ENCODE measurements at places on chromosomes 6 and 20.

DNA sequence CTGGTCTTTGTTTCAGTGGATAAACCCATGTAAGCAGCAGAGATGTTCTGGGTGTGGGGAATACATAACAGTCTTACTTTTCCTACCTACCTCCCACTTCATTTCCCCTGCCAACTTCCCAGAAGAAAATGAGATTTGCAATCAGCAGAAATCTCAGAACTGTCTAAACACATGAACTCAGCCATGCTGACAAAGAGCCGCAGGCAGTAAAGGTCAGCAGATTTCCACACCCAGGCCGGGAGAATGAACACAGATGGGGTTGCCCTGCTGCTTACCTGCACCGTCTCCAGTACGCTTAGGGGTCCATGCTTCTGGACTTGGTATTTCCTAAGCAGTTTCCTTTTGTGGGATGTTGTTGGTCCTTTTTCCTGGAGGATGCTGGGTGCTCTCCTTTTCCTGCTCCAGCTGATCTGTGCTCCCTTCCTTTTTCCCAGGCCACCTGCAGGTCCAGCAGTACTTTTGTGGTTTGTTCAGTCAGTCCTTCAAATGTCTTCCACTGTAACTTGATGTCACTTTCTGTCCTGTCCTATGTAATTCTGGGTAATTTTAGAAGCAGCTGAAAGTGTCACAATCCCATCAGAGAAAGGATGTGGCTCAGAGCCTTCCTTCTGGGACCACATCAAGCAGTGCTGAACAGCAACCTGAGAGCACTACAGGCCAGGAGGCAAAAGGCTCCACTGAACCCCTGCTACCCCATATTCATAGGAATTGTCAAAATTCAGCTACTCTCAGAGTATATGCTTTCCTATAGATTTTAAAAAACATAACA lies 129.0 kb downstream of the CEP57L1 start:
- no peak for DNase-seq

DNA sequence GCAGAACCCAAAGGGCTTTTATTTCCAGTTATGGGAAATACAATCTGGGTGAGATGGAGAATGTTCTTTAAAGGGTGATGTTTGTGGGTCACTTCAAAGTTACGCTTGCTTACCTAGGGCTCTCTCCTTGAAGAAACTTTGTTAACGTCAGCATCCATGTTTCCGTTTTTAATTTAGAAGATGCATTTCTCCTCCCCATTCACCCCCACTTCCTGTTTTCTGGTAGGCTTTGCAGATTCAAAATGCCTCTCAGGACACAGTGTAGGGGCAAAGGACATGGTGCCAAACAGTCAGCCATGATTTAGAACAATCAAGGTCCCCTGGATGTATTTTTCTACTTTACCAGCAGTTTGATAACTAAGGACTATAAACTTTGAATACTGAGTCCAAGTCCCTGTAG lies 49.5 kb downstream of the RPS12 start:
- DNase-seq: no peak

DNA sequence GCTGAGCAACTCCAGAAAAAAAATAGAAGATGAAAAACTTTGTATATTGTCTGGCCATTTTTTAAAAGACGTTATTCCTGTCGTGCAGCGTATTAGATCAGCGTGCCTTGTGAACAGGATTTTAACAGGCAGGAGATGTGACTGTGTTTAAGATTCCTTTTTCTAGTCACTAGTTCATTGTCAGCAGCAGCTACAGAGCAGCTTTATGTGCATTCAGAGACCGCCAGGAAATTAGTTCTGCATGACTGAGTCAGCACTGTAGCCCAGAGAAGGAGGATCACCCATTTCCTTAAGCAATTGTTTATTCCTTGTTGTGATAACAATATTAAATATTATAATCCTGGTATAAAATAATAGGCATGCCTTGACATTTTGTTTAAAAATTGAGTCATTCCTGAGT lies 75.4 kb upstream of the ADGRB3 start:
- DNase-seq: no peak

DNA sequence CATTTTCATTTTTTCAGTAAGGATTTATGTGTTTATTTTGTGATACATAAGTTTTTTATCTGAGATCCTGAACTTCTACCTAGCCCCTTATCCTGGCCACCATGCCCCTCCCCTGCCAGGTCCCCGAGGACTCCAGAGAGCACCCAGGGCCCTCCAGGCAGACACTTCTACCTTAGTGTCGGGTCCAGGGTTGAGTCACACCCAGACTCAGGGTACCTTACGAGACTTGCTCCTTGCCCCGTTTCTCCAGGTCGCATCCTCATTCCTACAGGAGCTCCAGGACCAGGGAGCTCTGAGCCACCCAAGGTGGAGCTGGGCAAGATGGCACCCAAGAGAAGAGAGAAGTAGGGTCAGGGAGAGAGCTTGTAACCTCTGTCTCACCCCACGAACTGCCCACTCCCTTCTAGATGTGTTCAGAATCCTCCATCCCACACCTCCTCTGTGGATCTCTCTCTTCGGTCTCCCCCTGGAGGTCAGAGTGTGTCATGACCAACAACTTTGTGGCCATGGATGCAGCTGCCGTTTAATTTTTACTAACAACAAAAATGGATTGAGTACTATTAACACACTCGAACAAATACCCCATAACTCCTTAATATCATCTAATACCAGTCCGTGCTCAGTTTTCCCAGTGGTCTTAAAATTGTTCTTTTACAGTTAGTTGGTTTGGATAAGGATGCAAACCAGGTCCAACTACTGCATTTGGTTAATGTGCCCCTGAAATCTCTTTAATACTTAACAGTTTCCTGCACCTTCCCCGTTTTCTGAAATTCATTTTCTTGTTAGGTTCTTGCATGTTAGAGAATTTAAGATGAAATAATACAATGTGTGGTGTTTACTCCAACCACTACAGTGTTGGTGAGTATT lies 130.6 kb upstream of the INSM1 start:
- peak; percentile 82 for DNase-seq

- peak; percentile 85 for DNase-seq
These were observed at the start of gene BEND6 for GRCh38 chr6:56954403-56955170. BEND6 (plus strand) TSS chr6:56955107; CDS start chr6:56981811, 26,704 bp downstream.

GRCh38 chr6:3023663-3024483 lies 24.2 kb downstream of the NQO2 start:
- DNase-seq: peak; percentile 84

DNA sequence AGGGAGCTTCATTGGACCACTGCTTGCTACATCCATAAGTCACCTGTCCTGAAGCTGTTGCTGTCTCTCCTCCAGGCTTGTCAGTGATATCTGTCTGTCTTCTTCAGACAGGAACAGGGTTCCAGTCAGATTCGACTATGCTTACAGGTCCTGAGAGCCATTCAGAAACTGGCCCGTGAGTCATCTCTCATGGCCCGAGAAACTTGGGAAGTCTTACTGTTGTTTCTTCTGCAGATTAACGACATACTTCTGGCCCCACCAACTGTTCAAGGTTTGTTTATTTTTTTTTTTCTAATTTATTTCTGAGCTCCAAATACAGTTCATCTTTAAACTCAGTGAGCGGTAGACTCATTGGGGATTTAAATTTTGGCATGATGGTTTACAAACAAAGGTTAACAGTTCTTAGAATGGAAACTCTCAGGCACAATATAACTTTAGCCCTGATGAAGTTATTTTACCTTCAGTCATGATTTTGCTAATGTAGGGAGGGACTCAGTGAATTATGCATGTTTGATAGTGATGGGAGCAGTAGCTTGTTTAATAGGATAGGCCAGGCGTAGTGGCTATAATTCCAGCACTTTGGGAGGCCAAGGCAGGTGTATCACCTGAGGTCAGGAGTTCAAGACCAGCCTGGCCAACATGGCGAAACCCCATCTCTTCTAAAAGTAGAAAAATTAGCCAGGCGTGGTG lies 24.7 kb downstream of the RALGAPB start:
- no peak for DNase-seq

DNA sequence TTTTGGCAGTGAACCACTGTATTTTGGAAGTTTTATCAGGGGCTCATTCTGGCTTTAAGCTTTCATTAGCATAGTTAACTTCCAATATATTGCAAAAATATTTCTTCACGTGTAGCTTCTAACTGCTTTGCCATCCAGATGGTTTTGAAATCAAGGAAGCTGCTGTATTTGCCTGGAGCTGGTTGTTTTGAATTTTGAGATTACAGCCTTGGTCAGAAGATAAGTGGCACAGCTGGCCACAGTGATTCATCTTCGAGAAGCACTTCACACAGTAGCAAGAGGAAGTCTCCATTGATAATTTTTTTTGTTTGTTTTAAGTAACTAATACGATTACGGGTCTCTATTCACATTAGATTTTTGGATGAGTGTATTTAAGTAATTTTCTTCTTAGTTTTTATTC lies 3.8 kb downstream of the APCDD1L start:
- DNase-seq: no peak

DNA sequence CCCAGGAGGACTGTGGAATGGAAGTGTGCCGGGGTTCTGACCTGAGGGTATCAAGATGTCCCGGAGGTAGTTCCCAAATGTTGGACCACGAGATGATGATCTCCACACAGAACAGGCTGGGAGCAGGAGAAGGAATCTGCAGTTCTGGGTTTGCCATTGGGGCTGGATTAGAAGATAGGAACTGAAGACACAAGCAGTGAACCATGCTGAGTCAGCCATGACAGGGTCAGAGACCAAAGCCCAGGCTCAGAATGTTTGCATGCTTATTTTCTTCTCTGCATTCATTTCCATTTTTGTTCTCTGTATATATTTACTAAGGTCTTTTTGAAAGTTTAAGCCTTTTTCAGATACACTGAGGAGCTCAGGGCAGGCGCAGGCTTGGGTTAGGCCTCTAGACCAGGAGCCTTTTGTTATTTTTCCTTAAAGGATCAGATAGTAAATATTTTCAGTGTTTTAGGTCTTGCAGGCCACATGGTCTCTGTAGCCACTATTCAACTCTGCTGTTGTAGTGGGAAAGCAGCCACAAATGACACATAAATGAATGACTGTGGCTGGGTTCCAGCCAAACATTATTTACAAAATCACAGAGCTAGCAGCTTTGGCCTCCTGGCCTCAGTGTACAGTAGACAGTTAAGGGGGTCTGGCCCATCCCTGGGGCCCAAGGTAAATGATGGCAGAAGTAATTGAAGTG lies 28.5 kb downstream of the SLC35D3 start:
- DNase-seq: no peak

- DNase-seq: peak; percentile 73
These were observed 4.0 kb upstream of the SPATS1 start for GRCh38 chr6:44338228-44339122.

GRCh38 chr6:7249391-7249790 lies 63.6 kb downstream of the SSR1 start:
- DNase-seq: no peak

DNA sequence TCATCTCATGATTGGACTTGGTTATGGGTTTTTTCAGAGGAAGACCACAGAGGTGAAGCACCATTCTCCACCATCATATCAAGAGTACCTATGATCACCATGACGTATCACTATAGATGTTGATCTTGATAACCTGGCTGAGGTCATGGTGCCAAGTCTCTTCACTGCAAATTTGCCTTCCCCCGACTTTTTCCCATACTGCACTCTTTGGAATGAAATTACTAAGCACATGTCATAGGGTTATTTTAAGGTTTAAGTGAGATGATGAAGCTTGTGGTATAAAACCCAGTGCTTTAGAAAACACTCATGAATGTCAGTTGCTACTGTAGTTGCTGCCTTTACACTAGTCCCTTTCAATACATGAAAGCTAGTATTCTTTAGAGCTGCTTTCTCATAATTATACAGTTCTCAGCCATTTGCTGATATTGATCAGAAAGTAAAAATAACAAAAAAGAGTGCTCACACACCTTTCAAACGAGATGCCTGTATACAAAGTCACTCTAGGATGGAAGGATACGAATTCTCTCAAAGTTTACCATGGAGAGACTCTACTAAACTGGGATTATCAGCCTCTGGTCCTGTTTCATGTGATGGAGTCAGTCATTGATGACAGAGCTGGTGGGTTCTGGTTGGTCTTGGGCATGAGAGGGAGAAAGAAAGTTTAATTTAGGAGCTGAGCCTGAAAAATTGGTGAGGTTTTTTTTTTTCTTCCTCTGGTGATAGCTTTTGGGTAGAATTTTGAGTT lies 228.1 kb downstream of the PRL start:
- no peak for DNase-seq

Measured in H7 (cell line).